ENCODE measurements at places on chromosomes 16 and 17.

DNA sequence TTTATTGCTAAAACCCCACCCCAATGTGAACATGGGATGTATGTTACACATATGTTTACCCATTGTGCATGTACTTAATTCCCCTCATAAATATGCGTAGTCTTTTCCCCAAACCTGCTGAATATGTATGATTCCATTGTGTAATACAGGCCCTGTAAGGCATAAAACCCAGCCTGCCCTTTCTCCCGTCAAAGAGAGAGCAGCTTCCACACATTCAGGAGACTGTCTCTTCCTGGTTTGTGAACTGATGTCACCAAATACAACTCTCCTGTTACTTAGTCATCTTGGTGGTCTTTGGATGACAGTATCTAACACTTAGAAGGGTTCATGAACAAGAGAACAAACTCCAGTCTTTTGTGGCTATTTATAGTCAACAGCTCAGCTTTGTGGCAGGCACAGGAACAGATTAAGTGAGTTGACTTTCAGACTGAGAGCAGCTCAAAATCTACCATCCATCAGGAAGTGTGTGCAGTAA is 24.7 kb upstream of the TMC7 start:
- no peak for DNase-seq

- DNase-seq: no peak
Observed at GRCh38 chr16:2148714-2149629, 547 bp downstream of the RAB26 start.

DNA sequence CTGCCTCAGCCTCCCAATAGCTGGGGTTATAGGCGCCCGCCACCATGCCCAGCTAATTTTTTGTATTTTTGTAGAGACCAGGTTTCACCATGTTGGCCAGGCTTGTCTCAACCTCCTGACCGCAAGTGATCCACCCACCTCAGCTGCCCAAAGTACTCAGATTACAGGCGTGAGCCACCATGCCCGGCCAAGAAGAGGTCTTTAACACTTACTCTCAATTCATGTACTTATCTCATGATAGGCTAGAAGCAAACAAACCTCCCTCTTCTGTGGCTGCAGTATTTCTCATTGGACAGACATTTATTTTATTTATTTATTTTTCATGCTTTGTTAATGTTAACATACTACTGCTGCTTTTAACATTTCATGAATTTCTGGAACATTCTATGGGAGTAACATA is 7.0 kb upstream of the NT5C start:
- no peak for DNase-seq

GRCh38 chr16:31714903-31715504 is 158.6 kb upstream of the ZNF267 start:
- DNase-seq: no peak

DNA sequence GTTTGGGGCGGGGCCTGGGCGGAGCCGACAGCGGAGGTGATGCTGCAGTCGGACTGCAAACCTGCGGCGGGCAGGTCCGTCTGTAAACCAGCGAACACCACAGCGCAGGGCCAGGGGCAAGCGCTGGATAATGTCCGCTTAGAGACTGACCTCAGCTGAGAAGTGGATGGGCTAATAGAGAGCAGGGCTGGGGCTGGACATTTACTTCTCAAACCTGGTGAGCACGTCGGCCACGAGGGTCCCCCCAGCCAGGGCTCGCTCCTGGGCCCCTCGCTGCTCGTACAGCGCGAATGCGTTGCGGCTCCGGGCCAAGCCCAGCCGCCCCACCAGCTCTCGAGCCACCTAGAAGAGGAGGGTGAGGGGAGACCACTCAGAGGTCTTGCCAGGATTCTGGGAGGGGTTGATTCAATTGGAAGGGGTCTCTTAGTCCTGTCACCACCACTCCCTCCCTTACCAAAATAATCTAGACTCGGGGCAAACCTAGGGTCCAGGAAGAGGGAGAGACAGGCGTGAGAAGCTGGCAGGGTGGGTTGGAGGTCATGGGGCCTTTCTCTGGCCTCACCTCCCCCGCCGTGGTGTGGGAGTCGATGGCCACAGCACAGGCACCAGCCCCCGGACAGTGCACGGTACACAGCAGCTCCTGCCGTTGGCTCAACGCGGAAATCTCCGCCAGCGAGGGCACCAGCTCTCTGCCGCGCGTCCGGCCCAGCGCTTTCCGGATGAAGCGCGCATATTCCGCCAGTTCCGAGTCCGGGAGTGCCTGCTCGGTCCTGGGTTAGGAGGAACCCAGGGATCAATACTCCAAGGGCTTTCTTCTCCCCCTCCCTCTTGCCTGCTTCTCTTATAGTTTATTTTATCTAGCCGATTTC is 5.8 kb downstream of the PLEKHH3 start:
- no peak for DNase-seq

DNA sequence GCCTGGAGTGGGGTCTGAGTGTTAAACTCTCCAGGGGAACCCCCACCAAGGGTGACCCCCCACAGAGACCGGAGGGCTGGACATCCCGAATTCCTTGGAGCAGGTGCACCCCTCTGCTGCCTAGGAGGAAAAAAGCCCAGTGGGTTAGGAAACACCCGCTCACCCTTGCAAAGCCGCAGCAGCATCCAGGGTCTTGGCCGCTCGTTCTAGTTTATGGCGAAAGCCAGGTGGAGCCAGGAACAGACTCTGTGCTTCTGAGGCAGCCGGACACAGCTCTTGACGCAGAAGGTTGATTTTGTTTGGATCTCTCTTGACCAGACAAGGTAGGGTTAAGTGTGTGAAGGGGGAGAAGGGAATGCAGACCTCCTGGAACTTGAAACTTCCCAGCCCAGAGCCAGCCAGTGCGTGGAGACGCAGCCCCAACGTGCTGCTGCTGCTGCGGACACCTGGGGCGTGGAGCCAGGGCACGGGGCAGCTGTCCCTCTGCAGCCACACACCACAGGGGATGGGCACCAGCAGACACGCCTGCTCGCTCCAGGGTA is 154.5 kb downstream of the LAT start:
- no peak for DNase-seq

GRCh38 chr17:33895491-33895890 is 359.6 kb upstream of the CCL2 start:
- no peak for DNase-seq

DNA sequence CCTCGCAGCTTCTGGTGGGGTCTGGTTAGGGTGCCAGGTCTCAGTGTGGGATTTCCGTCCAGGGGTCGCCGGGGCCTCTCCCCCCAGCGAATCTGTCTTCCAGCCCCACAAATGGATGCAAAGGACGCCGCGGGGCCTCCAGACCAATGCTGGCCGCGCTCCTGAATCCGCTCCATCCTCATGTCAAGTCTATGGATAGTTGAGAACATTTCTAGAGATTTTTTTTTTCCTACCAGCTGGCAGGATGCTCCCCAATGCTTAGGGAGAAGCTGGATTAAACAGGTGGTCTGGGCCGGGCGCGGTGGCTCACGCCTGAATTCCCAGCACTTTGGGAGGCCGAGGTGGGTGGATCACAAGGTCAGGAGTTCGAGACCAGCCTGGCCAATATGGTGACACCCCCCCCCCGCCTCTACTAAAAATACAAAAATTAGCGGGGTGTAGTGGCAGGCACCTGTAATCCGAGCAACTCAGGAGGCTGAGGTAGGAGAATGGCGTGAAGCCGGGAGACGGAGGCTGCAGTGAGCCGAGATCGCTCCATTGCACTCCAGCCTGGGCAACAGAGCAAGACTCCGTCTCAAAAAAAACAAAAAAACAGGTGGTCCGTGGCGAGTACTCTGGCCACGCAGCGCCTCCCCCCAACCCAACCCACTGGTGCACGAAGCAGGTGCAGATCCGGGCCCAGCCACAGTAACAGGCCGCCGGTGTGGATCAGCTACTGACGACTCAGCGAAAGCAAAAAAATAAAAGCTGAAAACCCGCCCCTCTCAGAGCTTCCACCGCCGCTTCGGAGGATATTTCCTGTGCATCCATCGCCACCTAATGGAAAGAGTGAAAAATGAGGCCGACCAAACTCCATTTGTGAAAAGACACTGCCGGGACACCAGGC is 1.1 kb upstream of the NXN start:
- peak; percentile 84 for DNase-seq

DNA sequence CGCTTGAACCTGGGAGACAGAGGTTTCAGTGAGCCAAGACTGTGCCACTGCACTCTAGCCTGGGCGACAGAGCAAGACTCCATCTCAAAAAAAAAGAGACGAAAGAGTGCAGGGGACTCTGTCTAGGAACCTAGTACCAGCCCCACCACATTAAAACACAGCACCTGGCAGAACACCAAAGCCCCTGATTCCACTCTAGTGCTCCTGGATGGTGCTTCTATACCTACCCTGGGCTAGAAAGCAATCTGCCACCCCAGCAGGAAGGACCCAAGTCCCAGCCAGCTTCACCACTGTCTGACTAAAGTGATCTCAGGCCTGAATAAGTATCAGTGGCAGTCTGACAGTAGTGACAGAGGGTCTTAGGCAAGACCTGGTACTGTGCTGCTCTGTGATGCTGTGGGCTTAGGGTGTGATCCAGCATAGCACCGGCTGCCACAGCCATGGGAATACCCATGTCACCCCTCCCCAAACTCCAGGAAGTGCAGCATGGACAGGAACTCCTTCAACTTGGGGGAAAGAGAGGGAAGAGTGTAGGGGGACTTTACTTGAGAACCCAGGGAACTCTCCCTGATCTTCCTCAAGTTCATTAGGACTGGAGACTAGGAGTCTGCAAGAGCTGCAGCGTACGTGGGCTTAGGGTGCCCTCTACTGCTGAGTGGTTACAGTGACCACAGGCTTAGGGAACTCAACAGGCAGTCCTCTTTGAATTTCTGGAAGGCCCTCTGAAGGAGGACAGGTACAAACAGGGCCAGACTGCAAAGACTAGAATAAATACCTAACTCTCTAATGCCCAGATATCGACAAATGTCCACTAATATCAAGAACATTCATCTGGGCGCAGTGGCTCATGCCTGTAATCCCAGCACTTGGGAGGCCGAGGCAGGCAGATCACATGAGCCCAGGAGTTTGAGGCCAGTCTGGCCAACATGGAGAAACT is 30.0 kb upstream of the RNF43 start:
- DNase-seq: peak; percentile 69

GRCh38 chr17:62854098-62854680 is 46.1 kb upstream of the MARCHF10 start:
- DNase-seq: no peak

GRCh38 chr17:20156196-20157000 is 147.2 kb downstream of the SPECC1 start:
- DNase-seq: peak; percentile 1

- DNase-seq: peak; percentile 78
Observed at GRCh38 chr17:75012346-75013091, at the start of gene MRPL58. TSS of gene MRPL58 (plus strand) at chr17:75012670. CDS start at chr17:75012687, 17 bp downstream.

- no peak for DNase-seq
Observed at GRCh38 chr16:54933281-54934011, 2.8 kb downstream of the IRX5 start.

- no peak for DNase-seq
Observed at GRCh38 chr17:14752011-14752410, 451.1 kb downstream of the HS3ST3B1 start.

DNA sequence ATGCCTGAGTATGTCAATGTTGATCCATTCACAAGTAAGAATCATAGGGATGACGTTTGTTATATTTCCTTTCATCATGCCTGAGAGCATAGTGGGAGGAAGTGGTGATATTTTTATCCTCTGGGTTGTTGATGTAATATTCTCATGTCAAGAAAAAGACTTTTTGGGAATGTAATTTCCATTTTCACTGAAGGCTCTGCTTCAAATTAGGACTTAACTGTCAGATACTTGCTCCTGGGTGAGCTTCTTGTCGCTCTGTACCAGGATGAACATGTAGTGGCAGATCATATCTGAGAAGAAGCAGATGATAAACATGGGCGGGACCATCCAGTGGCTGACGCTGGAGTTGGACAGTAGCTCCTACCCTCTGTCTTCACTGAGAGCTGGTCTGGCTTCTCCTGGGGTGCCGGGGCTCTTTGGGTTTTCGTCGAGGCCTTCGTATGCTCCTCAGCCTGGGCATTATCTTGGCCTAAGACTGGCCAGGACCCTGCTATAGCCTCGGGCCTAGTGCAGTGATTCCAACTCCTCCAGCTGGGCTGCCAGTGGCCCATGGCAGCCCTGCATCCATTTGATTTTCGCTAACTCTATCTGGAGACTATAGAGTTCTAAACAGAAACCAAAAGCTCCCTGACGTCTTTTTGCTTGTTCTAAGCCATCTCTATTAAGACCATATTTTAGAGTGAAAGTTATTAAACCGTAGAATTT is 19.7 kb downstream of the CYB5B start:
- peak; percentile 62 for DNase-seq

GRCh38 chr17:8105957-8106398 is 12.3 kb downstream of the ALOXE3 start:
- DNase-seq: no peak

GRCh38 chr17:60887614-60888028 is 210.0 kb downstream of the BCAS3 start:
- DNase-seq: no peak

DNA sequence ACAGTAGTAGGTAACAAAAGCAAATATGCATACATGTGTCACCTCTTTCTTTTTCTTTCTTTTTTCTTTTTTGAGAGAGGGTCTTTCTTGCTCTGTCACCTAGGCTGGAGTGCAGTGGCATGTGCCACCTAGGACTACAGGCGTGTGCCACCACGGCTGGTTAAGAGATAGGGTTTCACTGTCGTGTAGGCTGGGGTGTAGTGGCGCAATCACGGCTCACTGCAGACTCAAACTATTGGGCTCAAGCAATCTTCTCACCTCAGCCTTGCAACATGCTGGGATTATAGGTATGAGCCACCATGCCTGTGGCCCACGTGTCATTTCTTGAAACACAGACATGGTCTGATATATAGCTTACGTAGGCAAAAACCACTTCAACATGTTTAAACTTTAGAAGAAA is 397.7 kb upstream of the PMFBP1 start:
- DNase-seq: no peak

GRCh38 chr17:55731586-55732250 is 9.1 kb upstream of the TMEM100 start:
- DNase-seq: no peak

- no peak for DNase-seq
Observed at GRCh38 chr16:11092788-11093571, 148.6 kb downstream of the CLEC16A start.

DNA sequence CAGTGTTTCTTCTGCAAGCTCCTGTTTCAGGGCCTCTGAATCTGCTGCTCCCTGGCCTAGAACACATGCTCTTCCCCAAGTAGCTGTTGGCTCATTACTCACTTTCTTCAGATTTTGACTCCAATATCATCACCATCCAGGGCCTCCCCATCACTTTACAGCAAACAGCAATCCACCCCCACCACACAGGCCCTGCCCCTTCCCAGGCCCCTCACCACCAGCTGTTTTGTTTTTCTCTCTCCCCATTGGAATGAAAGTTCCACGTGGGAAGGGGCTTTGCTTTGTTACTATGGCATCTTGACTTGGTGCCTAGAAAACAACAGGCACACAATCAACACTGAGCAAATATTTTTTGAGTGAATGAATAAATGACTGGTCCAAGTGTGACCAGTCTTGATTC is 4.0 kb downstream of the TMEM170A start:
- DNase-seq: no peak

GRCh38 chr17:1374431-1375177 is 25.4 kb downstream of the YWHAE start:
- DNase-seq: no peak

DNA sequence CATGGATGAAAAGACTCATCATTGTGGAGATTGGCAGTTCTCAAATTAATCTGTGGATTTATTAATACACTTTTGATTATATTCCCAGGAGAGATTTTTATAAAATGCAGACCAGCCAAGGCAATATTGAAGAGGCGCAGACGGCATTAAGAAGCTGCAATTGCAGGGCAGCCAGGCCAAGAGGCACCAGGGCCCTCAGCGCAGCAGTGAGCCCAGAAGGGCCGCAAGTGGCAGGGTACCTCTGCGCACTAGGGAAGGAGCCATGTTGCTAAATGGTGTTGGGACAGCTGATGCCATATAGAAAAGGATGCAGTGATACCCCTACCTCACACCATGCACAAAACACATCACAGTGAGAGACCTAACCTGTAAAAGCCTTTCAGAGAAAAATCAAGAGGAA is 36.6 kb upstream of the CHMP6 start:
- no peak for DNase-seq

Data from CD4-positive, alpha-beta T cell treated with Interferon alpha-2 for 1 hour (primary cell).